ENCODE measurements at places on chromosomes 12 and 14.

DNA sequence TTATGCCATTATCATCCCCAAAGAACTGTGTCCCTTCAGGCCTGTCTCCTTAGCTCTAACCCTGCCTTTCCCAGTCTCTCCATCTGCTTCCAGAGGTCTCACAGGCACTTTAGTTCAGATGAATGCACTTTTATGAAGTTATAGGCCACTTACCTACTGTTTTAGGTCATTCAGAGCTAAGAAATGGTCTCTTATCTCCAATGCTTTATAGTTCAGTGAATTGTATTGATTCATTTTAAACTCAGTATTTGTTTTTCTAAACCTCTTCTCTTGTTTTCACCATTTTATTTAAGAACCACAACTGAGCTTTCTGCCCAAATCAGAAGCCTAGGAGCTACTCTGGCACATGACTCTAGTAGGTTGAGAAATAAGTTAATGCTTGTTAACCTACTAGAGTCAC lies 197.5 kb upstream of the ATP2B1 start:
- H3K4me3 ChIP-seq = no peak overlapping the region
- no peaks in the 10 kb centered on the region for H3K4me1 ChIP-seq
- H3K36me3 ChIP-seq = no peaks in the 10 kb centered on the region
- H3K27me3 ChIP-seq = no peaks in the 10 kb centered on the region

- H3K27ac ChIP-seq = no peak overlapping the region
- H3K4me3 ChIP-seq = no peak overlapping the region
- DNase-seq = no peak
- no peaks in the 10 kb centered on the region for H3K4me1 ChIP-seq
- peaks cover 4% of the 10 kb centered on the region for H3K27me3 ChIP-seq
These were observed 46.0 kb downstream of the KCNK10 start for GRCh38 chr14:88276923-88277596.

- DNase-seq = no peak
- H3K4me1 ChIP-seq = peaks cover 38% of the 10 kb centered on the region
- H3K36me3 ChIP-seq = peaks cover 38% of the 10 kb centered on the region
- H3K27me3 ChIP-seq = no peaks in the 10 kb centered on the region
- H3K4me3 ChIP-seq = no peak overlapping the region
These were observed 12.2 kb downstream of the PYM1 start for GRCh38 chr12:55915482-55915859.

DNA sequence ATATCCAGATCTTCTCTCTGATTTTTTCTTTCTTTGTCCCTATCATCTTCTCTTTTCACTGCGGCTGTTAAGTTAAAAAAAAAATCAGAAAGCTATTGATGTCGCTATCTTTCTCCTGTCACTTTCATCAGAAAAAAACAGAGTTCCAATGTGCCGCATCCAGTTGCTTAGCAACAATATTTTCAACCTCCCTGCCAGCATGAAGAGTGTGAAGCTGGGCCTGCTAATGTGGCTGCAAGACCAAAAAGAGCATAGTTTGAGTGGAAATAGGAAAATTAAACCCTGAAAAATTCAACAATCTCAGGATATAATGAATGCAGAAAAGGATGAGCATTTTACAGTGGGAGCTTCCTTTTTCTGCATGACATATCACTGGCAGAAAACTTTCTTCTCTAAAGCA lies 1025.4 kb upstream of the LRFN5 start:
- no peaks in the 10 kb centered on the region for H3K4me1 ChIP-seq
- no peak overlapping the region for H3K27ac ChIP-seq
- no peak for DNase-seq
- H3K27me3 ChIP-seq = no peaks in the 10 kb centered on the region

- H3K4me3 ChIP-seq = no peak overlapping the region
- H3K4me1 ChIP-seq = no peaks in the 10 kb centered on the region
- H3K27ac ChIP-seq = no peak overlapping the region
- DNase-seq = no peak
- H3K36me3 ChIP-seq = no peaks in the 10 kb centered on the region
- peaks cover 2% of the 10 kb centered on the region for H3K27me3 ChIP-seq
These were observed 321.3 kb downstream of the PDZRN4 start for GRCh38 chr12:41509271-41510055.

DNA sequence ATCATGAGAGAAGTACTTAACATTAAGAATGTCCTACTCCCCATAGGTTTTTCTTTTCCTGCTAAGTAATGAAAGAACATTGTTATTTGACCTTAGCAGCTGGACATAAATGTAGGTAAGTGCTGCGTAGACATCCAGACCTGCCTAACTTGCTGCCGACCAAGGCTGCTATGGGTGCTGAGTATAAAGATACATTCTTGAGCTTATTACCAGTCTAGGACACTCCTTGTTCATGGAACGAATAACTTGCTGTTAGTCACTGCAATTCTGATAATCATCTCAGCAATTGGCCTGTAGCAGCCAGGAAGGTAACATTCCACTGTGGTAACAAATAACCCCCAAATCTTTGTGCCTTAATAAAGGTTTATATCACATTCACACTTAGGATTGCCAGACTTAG lies 478.1 kb downstream of the VRK1 start:
- no peak overlapping the region for H3K4me3 ChIP-seq
- H3K4me1 ChIP-seq = peaks cover 18% of the 10 kb centered on the region
- H3K27ac ChIP-seq = no peak overlapping the region
- H3K36me3 ChIP-seq = no peaks in the 10 kb centered on the region
- no peak for DNase-seq
- peaks cover 4% of the 10 kb centered on the region for H3K27me3 ChIP-seq

GRCh38 chr14:94936401-94936892 lies 166.5 kb upstream of the GSC start:
- no peak overlapping the region for H3K27ac ChIP-seq
- H3K4me1 ChIP-seq = no peaks in the 10 kb centered on the region
- no peaks in the 10 kb centered on the region for H3K36me3 ChIP-seq
- no peak overlapping the region for H3K4me3 ChIP-seq

GRCh38 chr14:57883061-57883460 lies 17.2 kb upstream of the SLC35F4 start:
- no peak overlapping the region for H3K27ac ChIP-seq
- H3K27me3 ChIP-seq = no peaks in the 10 kb centered on the region
- no peaks in the 10 kb centered on the region for H3K36me3 ChIP-seq
- DNase-seq = no peak

DNA sequence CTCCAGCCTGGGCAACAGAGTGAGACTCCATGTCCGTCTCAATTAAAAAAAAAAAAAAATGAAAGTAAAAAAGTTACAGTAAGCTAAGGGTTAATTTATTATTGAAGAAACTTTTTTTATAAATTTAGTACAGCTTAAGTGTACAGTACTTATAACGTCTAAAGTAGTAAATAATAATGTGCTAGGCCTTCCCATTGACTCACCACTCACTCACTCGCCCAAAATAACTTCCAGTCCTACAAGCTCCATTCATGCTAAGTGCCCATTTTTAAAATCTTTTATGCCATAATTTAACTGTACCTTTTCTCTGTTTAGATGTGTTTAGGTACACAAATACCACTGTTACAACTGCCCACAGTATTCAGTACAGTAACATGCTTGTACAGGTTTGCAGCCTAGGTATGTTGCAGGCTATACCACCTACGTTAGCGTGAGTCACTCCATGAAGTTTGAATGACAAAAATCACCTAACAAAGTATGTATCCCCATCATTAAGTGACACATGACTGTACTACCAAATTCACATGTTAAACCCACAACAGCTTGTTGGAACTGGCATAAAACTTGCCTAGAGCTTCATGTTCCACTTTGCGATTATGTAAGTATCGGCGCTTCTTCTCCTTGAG lies 10.7 kb downstream of the KANSL2 start:
- no peak overlapping the region for H3K27ac ChIP-seq
- peaks cover 42% of the 10 kb centered on the region for H3K36me3 ChIP-seq
- H3K27me3 ChIP-seq = no peaks in the 10 kb centered on the region
- peaks cover 10% of the 10 kb centered on the region for H3K4me1 ChIP-seq

GRCh38 chr14:70711451-70711850 lies 69.7 kb downstream of the TTC9 start:
- no peak overlapping the region for H3K4me3 ChIP-seq
- no peaks in the 10 kb centered on the region for H3K36me3 ChIP-seq
- H3K27ac ChIP-seq = no peak overlapping the region
- peaks cover 11% of the 10 kb centered on the region for H3K4me1 ChIP-seq

- no peaks in the 10 kb centered on the region for H3K36me3 ChIP-seq
- peak; percentile 32 for DNase-seq
- peak overlapping the region; percentile 66 for H3K27ac ChIP-seq
- H3K27me3 ChIP-seq = peaks cover 2% of the 10 kb centered on the region
These were observed 1.3 kb upstream of the ANKRD9 start for GRCh38 chr14:102510616-102511520.

DNA sequence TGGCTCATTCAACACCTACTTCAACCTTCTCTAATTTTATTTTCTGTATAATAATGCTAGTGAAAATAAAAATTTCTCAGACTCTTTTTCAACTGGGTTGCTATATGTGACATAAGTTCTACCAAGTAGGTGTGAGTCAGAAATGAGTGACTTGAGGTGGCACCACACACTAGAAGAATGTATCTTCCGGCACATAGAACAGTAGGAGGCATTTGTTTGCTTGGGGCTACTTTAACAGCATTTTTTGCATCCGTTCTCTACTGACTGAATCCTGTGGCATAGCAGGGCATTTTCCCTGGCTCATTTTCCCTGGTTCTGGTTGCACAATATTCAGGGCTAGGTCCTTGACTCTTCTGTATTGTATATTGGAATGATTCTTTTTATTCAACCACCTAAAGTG lies 194.0 kb upstream of the SLC16A7 start:
- no peaks in the 10 kb centered on the region for H3K36me3 ChIP-seq
- no peak overlapping the region for H3K4me3 ChIP-seq
- no peaks in the 10 kb centered on the region for H3K27me3 ChIP-seq
- no peak for DNase-seq
- peaks cover 3% of the 10 kb centered on the region for H3K4me1 ChIP-seq

DNA sequence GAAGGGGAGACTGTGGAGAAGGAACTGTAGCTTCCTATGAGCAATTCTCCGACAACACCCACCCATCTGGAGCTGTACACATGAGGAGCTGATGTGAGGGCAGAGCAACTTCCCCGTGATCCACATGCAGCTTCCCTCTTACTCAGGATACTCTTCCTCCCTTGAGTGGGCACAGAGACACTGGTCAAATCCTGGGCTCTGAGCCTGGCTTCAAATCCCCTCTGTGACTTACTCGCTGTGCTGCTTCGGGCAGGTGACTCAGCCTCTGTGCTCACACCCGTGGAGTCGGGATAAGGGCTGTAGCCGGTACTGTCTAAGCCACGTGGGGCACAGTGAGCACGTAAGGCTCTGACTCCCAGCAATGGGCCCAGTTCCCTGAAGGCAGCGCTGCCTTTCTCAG lies 31.1 kb downstream of the ZFYVE21 start:
- no peaks in the 10 kb centered on the region for H3K27me3 ChIP-seq
- no peaks in the 10 kb centered on the region for H3K36me3 ChIP-seq
- no peak overlapping the region for H3K4me3 ChIP-seq
- DNase-seq = no peak
- H3K27ac ChIP-seq = no peak overlapping the region

- H3K36me3 ChIP-seq = peaks cover 60% of the 10 kb centered on the region
- DNase-seq = no peak
- peaks cover 10% of the 10 kb centered on the region for H3K4me1 ChIP-seq
- peak overlapping the region; percentile 10 for H3K27ac ChIP-seq
- H3K27me3 ChIP-seq = no peaks in the 10 kb centered on the region
- no peak overlapping the region for H3K4me3 ChIP-seq
These were observed 31.2 kb downstream of the SUPT16H start for GRCh38 chr14:21352587-21352986.

GRCh38 chr12:128534906-128535305 lies 267.9 kb downstream of the TMEM132C start:
- no peak overlapping the region for H3K27ac ChIP-seq
- H3K4me3 ChIP-seq = no peak overlapping the region
- no peaks in the 10 kb centered on the region for H3K36me3 ChIP-seq
- H3K27me3 ChIP-seq = no peaks in the 10 kb centered on the region
- H3K4me1 ChIP-seq = no peaks in the 10 kb centered on the region
- DNase-seq = no peak

GRCh38 chr14:23101986-23102625 lies 2.7 kb downstream of the CIROP start:
- peaks cover 10% of the 10 kb centered on the region for H3K4me1 ChIP-seq
- no peak for DNase-seq
- H3K4me3 ChIP-seq = no peak overlapping the region
- no peak overlapping the region for H3K27ac ChIP-seq
- no peaks in the 10 kb centered on the region for H3K27me3 ChIP-seq

DNA sequence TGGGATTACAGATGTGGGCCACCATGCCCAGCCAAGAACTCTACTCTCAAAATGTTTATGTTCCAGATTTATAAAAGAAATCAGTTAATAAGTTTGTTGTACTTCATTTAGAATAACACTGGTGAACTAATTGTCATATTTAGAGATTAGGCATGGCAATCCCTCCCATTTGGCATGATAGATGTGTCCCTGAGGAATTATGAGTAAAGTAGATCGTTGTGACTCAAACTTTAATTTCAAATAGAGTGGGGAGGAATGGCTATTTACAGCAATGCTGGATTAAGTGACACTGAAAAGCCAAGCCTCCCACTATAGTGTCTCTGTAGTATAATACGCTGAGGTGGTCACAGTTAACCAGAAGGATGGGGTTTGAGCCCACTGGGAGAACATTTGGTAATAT lies 39.3 kb upstream of the RTRAF start:
- no peak overlapping the region for H3K4me3 ChIP-seq
- peaks cover 10% of the 10 kb centered on the region for H3K4me1 ChIP-seq
- H3K36me3 ChIP-seq = peaks cover 82% of the 10 kb centered on the region
- no peaks in the 10 kb centered on the region for H3K27me3 ChIP-seq
- DNase-seq = no peak
- no peak overlapping the region for H3K27ac ChIP-seq

GRCh38 chr12:28294300-28294699 lies 104.0 kb downstream of the CCDC91 start:
- no peaks in the 10 kb centered on the region for H3K4me1 ChIP-seq
- no peak overlapping the region for H3K4me3 ChIP-seq
- no peak overlapping the region for H3K27ac ChIP-seq
- no peak for DNase-seq

DNA sequence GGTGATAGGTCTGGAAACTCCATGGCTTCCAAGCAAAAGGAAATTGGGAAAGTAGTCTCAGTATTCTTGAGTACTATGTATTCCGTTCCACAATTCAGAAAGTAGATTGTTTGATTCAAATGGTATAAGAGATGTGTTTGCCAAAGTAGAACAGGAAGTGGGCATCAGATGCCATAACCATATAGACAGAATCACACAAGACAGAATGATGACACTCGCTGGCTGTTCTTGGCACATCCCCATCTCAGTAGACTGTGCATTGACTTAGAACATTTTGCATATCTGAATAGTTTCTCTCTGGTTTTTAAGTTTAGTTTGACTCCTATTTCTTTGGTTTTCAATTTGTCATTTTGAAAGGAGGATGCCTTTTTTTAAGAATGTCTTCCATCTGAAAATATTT lies 221.1 kb upstream of the RGS6 start:
- no peak overlapping the region for H3K27ac ChIP-seq
- H3K4me1 ChIP-seq = peaks cover 19% of the 10 kb centered on the region
- H3K27me3 ChIP-seq = no peaks in the 10 kb centered on the region
- no peak overlapping the region for H3K4me3 ChIP-seq
